T-helper 1 cell treated with Interleukin-12 subunit alpha and Interleukin-12 subunit beta and Interleukin-4 antibody, amounts not matched to agents 30 ng/mL and 1 ng/mL, for 36 hours (primary cell): ENCODE measurements at places on chromosomes 7 and 10. TPM values are rescaled to one million over a fixed set of nuclear protein-coding genes. Genes with fewer than 3 reads are reported as not detected.

The XRCC2 gene
- 13.8 and 14.5 TPM in 2 replicates for total RNA-seq

The CRHR2 gene
- total RNA-seq, result not detected in 2 replicates

The EN2 gene
- not detected in 2 replicates for total RNA-seq

The PDE6C gene
- not detected in 2 replicates for total RNA-seq

The STEAP1B gene
- 0.39 and 0.41 TPM in 2 replicates for total RNA-seq

The TUBB8 gene
- total RNA-seq, result not detected in 2 replicates

The ZYX gene
- total RNA-seq, result 157 and 162 TPM in 2 replicates

The ZNF273 gene
- 7.7 and 9.2 TPM in 2 replicates for total RNA-seq

The PLPP4 gene
- not detected in 2 replicates for total RNA-seq
